Left colon (tissue), 2 donors: ENCODE measurements at places on chromosomes 3 and 15. TPM values are rescaled to one million over a fixed set of nuclear protein-coding genes. Genes with fewer than 3 reads are reported as not detected.

SEMA3G gene
- 5.5 TPM for total RNA-seq

AADACL2 gene
- 0.18 TPM for total RNA-seq

MYO5A gene
- total RNA-seq = 5.9 TPM

GOLGA8J gene
- not detected for total RNA-seq

TASOR gene
- 41.2 TPM for total RNA-seq

GOLGA8O gene
- total RNA-seq = 0.39 TPM

ANKDD1A gene
- 2.0 TPM for total RNA-seq

TM6SF1 gene
- 2.0 TPM for total RNA-seq

EHD4 gene
- 44.3 TPM for total RNA-seq

SPTSSB gene
- total RNA-seq = 1.1 TPM
